ENCODE measurements at places on chromosomes 6 and 20.

- DNase-seq = no peak
These were observed 90.5 kb upstream of the HEY2 start for GRCh38 chr6:125658759-125659431.

DNA sequence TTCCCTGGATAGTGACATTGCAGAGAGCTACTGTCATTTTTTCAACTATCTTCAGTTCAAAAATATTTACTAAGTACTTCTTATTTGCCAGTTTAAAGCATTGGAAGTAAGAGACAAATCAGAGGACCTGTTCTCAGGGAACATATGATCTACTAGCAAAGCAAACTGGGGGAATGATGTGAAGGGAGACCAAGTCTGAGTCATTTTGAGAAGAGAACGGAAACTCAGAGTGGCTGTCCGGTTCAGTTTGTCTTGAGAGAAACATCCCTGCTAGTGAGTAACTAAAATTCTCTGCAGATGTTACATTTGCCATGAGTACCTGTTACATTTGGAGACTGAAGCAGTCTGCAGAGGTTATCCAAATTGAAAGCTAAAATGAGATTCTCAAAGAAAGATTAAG, 118.3 kb downstream of the KCNQ5 start:
- DNase-seq = no peak

DNA sequence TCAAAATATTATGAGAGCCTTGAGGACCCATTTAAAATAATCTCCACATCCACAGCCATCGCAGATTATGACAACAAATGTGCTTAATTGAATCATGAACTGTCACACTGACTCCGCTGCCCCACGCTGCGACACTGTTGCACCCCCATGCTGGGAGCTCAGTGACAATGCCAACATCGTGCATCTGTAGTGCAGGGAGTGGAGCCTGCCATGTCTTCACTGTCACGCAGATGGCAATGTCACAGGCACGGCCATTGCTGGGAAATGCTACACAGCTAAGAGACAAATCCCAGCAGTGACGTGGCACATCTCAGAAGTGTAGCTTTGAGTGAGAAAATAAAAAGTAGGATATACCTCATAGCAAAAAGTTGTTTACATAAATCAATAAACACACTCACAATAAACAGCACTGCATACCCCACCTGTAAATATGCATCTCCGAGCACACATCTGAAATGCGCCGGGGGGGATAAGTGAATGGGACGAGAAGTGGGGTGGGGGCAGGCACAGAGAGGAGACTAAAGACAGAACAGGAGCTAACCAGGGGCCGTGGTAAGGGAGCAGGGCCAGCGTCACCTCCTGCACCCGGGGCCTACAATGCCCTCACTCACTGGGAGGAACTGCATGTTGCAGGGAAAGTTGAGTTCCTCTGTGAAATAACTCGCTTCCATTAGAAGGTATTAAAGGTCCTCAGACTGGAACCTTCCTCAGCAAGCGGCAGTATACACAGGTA, 349.9 kb downstream of the THBS2 start:
- no peak for DNase-seq

GRCh38 chr6:15580326-15580725, 82.5 kb downstream of the DTNBP1 start:
- DNase-seq = no peak

- no peak for DNase-seq
These were observed 155.5 kb upstream of the RNF24 start for GRCh38 chr20:4170621-4171537.

DNA sequence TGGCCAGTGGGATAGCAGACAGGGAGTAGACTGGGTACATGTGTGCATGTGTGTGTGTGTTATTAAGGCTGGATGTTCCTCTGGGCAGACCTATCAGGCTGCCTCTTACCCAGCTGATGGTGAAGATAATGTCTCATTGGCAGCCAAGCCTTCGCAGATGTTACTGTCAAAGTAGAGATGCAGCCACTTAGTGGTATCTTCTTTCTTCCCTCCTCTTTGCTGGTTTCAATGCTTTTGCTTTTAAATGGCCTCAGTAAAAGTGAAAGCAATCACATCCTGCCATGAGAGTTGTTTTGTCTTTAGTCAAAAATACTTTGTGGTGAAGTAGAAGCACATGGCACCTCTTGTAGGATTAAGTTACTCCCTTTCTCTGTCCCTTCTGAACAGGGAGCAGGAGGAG, 57.5 kb downstream of the SNRNP48 start:
- DNase-seq = no peak

GRCh38 chr20:52004715-52005114, 186.9 kb downstream of the ZFP64 start:
- DNase-seq = no peak

DNA sequence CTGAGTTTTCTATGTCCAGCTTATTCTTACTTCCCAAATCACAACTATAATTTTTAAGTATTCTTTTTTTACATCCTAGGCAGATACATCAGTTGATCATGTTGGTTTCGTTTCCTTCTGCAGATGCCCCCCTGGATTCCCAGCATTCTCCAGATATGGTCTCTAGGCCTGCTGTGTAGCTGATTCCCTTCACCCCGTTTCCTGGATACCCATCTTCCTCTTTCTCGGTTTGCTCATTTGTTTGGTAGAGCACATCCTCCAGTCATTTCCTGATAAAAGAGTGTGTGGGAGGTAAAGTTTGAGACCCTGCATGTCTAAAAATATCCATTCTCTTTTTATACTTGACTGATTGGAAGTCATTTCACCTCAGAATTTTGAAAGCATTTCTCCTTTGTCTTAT, 66.4 kb downstream of the ANKS1A start:
- no peak for DNase-seq

DNA sequence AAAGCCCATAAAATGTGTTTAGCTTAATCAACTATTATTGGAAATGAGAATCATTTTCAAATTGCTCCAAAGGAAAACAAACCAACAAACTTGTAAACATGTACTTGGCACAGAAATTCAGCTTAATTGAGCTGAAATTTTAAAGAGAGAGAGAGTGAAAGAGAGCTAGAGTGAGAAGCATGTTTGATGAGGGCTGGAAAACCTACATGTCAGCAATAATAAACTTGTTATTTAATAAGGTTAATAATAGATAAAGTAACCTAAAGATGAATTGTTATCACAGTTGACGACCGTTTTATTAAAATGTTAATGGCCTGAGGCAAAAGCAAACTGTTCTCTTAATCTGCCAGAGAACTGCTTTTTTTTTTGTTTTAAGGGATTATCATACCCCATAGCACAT, 496.1 kb downstream of the RNF144B start:
- no peak for DNase-seq

DNA sequence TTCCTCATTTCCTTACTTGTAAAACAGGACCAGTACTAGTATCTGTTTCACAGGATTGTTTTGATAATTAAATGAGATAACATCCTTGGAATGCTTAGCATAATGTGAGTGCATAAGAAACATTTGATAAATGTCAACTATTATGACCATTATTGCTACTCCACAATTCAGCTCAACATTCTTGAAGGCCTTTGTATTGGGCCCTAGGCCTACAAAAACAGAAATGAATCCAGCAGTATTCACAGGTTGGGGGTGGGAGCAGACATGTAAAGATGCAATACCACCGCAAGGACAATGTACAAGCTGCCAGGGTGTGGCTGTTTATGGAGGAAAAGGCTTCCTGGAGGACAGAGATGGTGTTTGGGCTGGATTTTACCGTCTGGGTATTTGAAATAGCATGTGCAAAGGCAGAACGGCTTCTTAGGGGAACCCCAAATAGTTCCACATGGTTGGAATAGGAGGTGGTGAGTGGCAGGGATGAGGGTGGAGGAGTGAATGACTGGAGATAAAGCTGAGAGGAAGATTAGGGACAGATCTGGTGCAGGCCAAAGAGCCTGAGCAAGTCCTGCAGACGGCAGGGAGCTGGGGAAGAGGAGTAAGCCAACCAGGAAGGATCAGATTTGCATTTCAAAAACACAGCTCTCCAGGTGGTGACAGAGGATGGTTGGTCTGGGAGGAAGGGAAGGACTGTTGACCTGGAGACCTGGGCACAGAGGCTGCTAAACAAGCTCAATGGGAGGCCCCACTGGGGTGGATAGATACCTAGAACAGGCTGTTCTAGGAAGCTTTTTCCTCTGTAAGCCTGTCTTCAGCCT, 57.0 kb upstream of the EPB41L1 start:
- DNase-seq = no peak

DNA sequence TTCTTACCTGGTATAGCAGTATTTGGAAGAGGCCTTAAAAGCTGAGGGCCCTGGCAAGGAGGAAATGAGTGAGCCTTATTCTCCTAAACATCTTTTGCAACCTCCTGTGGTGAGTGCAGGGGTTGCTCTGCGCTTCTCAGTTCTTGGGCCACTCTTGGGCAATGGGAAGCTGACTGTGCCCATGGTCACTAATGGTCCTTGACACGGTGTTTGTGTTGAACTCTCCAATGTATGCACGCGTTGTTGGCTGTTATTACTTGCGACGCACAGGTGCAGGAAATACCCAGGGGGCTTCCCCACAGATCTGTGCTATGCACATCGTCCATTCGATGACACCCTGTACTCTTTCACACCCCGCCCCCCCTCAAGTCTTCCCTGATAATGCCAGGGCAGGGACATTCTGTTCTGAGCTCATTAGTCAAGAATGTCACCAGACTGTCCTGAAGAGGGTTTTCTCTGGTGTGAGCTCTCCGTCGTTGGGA, 79.7 kb downstream of the EDN1 start:
- DNase-seq = no peak

- no peak for DNase-seq
These were observed 691.7 kb downstream of the GRIK2 start for GRCh38 chr6:102085257-102085656.

- no peak for DNase-seq
These were observed 238.8 kb downstream of the TSHZ2 start for GRCh38 chr20:53210931-53211330.

- DNase-seq = no peak
These were observed 1323.0 kb upstream of the GJE1 start for GRCh38 chr6:140809694-140810101.

- no peak for DNase-seq
These were observed 7.3 kb downstream of the STK38 start for GRCh38 chr6:36539814-36540568.

- DNase-seq = no peak
These were observed 212.3 kb upstream of the PRDM1 start for GRCh38 chr6:105873799-105874198.

DNA sequence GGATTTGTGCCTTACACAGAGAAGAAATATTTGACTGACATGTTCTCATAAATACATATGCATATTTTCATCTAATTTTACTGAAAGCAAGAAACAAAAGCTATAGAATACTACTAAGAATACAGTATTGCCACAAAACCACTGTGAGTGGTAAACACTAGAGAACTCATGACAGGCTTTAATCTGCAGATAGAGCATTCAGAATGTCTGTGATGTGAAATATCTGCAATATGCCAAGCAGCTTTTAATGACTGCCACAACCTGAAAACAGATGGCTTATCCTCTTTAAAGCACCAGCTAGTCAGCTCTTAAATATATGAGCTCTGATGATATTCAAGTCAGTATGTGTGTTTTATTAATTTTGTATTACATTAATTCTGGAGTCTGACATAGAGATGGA, 3.4 kb downstream of the NAPB start:
- no peak for DNase-seq

DNA sequence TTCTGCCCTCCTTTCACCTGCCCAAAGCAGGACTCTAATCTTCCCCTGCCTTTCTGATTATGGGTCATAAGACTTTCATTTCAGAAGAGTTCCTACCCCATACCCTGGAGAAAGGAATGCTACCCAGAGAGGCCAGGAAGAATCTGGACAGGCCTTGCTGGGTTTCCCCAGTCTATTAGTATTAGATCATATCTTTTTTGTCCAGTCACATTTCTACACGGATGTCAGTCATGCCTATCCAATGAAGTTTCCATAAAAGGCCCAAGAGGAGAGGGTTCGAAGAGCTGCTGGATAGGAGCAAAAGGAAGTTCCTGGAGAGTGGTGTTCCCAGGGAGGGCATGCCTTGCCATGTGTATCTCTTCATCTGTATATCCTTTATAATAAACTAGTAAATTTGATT, 3.2 kb downstream of the POLH start:
- DNase-seq = no peak

GRCh38 chr20:50272724-50273446, 82.3 kb downstream of the CEBPB start:
- no peak for DNase-seq

DNA sequence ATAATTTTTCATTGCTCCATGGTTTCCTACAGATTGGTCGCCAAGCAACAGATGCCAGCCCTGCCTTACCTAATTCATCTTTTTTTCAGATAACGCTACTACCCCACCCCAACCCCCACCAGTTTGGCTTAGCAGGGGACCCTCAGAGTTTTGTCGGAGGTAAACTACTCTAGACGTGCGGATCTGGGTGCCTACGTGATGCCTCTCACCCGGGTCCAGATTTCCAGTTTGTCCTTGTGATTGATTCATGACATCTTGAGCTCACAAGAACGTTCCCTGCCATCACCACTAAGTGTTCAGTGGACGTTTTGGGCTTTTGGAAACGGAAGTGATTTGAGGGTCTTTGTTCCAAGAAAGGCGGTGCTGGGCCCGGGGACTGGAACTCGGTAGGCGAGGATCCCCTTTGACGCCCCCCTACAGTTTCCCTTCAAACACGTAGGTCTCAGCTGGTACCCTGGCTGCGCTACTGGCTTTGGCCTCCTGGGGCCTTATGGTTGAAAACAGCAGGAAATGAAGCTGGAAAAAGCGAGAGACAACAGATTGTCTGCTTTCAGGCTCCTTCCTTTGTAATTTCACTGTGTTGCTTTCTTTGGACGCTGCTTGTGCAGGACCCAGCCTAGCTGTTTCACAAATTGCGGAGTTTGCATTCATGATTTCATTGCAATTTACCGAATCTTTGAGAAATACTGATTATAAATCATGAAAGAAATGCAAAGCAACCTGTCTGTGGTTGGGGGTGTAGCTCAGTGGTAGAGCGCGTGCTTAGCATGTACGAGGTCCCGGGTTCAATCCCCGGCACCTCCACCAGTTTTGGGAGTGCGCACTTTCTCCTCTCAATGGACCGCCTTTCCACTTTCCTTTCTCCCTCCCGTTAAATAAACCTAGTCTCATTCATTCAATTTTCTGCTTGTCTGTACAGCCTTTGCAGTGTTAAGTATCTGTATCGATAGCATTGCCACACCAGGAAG, 81.0 kb downstream of the GPX5 start:
- DNase-seq = no peak

- DNase-seq = no peak
These were observed 232.4 kb downstream of the FOXA2 start for GRCh38 chr20:22352019-22352418.

GRCh38 chr6:68069921-68070710, 565.0 kb upstream of the ADGRB3 start:
- no peak for DNase-seq

GRCh38 chr6:38676974-38677544, 25.9 kb downstream of the GLO1 start:
- DNase-seq = no peak

- DNase-seq = no peak
These were observed 98.8 kb upstream of the SNX9 start for GRCh38 chr6:157724138-157724820.

GRCh38 chr6:5619249-5619648, 357.9 kb downstream of the FARS2 start:
- no peak for DNase-seq

DNA sequence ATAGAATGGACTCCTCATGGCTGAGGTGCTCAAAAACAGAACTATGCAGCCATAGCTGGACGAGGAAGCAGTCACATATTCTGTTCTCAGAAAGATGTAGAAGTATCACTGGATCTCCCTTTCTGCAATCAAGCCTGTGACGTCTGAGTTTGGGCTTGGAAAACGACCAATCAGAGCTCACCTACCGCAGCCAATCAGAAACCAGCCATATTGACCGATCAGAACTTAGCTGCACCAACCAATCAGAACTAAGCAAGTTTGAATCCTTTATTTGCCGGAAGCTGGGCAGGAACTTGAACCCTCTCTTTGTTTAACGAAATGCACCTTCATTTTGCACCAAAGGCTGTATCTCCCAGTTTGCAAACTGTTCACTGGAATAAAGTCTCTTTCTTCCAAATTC, 21.8 kb upstream of the RAB23 start:
- no peak for DNase-seq
